SJCRH30 (cell line): ENCODE measurements at places on chromosomes 5 and 9. TPM values are rescaled to one million over a fixed set of nuclear protein-coding genes. Genes with fewer than 3 reads are reported as not detected.

PAX5 gene
- total RNA-seq = 3.0 and 3.4 TPM in 2 replicates

RLN1 gene
- not detected in 2 replicates for total RNA-seq

CENPK gene
- 85.1 and 118 TPM in 2 replicates for total RNA-seq

ECSCR gene
- total RNA-seq = 0.14 TPM in 1 of 2 replicates, not detected in the other

PCDHGA8 gene
- 3.3 and 3.4 TPM in 2 replicates for total RNA-seq

LCP2 gene
- total RNA-seq = not detected in 2 replicates

NEK6 gene
- total RNA-seq = 26.1 and 28.4 TPM in 2 replicates

MAP1B gene
- total RNA-seq = 19.0 and 19.2 TPM in 2 replicates

RANBP6 gene
- 23.4 and 25.2 TPM in 2 replicates for total RNA-seq

PAEP gene
- not detected in 2 replicates for total RNA-seq
